ENCODE measurements at places on chromosomes 4 and X.

DNA sequence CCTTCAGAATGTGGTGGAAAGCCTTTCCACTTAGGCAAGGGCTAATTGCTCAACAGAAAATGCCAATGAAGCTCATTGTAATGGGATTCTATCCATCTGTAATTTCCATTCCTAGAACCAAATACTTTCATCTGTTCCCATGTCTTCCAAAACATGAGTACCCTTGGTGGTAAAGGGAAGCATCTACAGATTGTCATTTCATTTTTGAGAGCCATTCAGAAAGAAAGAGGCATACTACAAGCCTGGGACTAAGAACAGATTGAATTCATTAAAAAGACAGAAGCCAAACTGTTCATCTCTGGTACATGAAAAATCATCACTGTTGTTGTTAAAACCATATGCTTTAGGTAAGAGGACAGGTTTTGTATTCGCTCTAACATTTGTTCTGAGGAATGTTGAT, 43.6 kb upstream of the DCTD start:
- no peak for DNase-seq

GRCh38 chr4:147361726-147362125, 119.2 kb upstream of the EDNRA start:
- no peak for DNase-seq

- DNase-seq = no peak
These were observed 124.9 kb upstream of the ZCCHC13 start for GRCh38 chrX:74179071-74179470.

DNA sequence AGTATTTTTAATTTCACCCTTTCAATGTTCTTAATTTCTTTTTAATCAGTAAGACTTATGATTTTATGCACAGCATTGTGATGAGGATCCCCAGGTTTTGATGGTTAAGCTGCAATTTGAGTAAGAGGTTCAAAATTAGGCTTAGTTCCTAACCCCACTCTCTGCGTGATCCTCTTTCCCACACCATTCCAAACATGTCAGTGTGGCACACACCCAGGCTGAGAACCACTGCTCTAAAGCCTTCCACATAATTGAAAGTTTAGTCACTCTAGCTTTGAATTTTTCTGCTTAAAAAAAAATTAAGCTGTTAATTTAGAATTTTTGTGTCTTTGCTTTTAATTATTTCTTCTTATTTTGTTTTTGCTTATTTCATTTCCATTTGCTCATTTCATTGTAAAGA, 68.8 kb upstream of the SLC7A11 start:
- no peak for DNase-seq

- no peak for DNase-seq
These were observed 23.6 kb upstream of the GRSF1 start for GRCh38 chr4:70863099-70863790.

GRCh38 chr4:85715991-85716737, 241.2 kb downstream of the ARHGAP24 start:
- no peak for DNase-seq

- DNase-seq = no peak
These were observed 61.6 kb upstream of the PRDM8 start for GRCh38 chr4:80135702-80136058.

DNA sequence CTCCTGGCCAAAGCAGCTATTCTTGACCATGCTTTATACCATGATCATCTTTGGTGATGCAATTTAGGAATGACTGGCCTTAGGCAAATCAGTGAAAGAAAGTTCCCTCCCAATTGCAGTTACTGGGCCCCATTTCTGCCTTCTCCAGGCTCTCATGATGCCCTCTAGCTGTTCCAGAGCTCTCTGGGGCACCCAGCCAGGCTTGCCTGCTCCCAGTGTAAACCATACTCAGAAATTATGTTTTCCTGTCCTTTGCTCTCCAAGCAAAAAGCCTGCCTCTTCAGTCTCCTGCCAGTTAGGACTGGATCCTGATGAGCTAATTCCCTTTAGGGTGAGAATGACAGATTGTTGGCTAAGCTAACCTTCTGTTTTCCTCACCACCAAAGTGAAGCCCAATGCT, 85.3 kb upstream of the RBPJ start:
- no peak for DNase-seq

- peak; percentile 11 for DNase-seq
These were observed 2.4 kb upstream of the PCDH10 start for GRCh38 chr4:133146574-133147241.

DNA sequence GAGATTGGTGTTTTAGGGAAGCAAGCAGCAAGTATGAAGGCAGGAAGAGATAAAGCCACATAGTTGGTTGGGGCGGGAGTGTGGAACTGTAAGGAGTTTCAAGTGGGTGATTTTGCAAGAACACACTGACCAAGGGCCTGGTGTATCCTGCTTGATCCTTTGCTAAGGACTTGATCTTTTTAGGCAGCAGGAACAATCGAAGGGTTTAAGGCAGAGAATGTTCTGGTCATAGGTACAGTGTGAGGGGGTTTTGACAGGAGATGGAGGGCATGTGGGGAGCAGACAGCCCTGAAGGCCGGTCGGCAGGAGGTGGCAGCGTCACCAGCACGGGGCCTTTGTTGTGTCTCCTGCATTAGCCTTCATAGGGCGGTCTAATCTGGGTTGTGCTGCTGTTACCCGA, 54.7 kb downstream of the FAM193A start:
- DNase-seq = no peak

GRCh38 chr4:128653527-128654444, 155.7 kb upstream of the JADE1 start:
- no peak for DNase-seq

DNA sequence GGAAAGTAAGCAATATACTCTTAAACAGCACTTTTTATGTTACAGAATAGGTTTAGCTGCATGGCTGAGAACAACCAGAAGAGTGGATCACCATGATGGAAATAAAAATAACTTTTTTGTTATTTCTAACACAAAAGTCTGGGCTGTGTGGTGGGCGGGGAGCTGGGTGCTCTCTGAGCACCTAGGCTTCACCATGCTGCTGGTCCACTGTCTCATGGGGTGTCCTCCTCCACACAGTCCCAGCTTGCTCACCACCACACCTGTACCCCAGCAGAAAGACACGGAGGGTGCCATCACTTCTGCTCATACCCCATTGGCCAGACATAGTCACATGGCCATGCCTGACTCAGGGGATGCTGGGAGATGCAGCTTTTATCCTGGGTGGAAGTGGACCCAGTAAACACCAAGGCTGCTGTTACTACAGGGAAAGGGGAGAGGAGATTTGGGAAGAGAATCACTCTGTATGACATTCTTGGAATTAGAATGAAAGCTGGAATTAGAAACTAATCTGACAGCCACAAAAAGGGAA, 45.0 kb downstream of the CPZ start:
- no peak for DNase-seq

- no peak for DNase-seq
These were observed 11.4 kb upstream of the MCUB start for GRCh38 chr4:109548655-109549054.

GRCh38 chrX:11309220-11309619, 16.0 kb downstream of the AMELX start:
- no peak for DNase-seq

GRCh38 chr4:56686537-56687231, 5.6 kb upstream of the HOPX start:
- no peak for DNase-seq

DNA sequence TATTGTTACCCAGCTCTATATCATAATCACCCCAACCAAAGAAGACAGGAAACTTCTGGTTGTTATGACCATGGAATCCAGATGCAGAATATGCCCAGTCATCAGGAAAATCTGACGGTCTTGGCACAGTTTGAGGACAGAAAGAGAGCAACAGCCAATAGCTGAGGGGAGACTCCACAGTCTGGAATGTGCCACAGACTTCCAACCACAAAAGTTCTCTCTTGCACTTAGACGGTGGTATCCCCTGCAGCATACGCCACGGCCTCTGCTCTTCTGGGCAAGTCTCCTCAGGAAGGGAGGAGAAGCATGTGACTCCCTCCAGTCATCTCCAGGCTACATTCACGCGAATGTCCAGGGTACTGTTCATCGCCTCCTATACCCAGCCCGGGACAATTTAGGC, 18.4 kb downstream of the ZNF827 start:
- DNase-seq = peak; percentile 50

- DNase-seq = no peak
These were observed 937.1 kb downstream of the PDHA2 start for GRCh38 chr4:96776920-96777527.

GRCh38 chr4:137823007-137823406, 290.7 kb upstream of the PCDH18 start:
- DNase-seq = no peak

DNA sequence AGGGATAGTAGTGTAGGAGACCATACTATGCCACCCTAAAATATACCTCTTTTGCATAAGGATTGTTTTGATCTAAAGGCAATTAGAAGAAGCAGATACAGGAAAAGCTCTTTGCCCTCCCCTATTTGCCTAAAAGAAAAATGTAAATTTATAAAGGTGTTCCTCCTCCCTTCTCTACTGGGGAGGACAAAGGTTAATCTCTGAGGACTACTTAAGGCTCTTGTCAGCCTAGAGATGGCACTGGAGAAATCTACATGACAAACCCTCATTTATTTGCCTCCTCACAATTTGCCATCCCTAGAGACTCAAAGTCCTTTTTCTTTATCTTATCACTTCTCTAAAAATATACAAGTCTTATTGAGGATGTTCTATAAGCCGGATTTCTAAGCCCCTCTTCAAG, 1021.8 kb downstream of the STPG2 start:
- no peak for DNase-seq

DNA sequence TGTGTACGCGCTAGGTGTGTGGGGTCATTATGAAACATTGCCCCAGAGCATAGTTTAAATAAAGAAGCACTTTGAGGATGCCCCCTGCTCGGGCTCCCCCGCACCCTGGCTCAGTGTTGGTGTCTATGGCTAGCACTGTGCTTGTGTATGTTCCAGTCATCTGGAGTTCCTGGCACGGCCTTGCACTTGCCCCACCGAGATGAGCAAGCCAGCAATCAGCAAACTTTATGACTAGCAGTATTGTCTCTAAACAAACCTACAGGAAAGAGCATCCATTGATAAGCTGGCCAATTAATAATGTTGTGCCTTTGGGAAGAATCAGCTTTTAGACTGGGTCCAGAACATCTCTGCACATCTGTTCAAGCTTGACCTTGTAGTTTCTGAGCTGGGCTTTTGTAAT, 707 bp upstream of the SHROOM4 start:
- DNase-seq = no peak

GRCh38 chrX:47873123-47873522, 36.4 kb downstream of the ZNF81 start:
- DNase-seq = no peak

- peak; percentile 13 for DNase-seq
These were observed 833.1 kb downstream of the C4orf33 start for GRCh38 chr4:129929052-129929451.

- no peak for DNase-seq
These were observed 17.8 kb upstream of the CPEB2 start for GRCh38 chr4:14984448-14984847.

DNA sequence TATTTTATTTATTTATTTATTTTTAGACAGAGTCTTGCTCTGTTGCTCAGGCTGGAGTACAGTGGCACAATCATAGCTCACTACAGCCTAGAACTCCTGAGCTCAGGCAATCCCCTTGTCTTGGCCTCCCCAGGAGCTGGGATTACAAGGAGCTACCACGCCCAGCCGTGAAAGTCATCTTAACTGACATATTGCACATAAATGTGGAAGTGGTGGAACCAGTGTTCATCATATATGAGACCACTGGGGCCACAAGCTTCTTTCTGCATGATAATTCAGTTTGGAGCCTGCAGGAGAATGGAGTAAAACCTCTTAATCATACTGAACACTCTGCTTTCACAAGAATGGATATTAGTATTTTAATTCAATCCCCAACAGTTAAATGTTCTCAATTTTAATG, 12.5 kb upstream of the CTSO start:
- no peak for DNase-seq

- DNase-seq = no peak
These were observed 310.6 kb upstream of the AADAT start for GRCh38 chr4:170400361-170400760.
